ENCODE measurements at places on chromosomes 6 and 20.

DNA sequence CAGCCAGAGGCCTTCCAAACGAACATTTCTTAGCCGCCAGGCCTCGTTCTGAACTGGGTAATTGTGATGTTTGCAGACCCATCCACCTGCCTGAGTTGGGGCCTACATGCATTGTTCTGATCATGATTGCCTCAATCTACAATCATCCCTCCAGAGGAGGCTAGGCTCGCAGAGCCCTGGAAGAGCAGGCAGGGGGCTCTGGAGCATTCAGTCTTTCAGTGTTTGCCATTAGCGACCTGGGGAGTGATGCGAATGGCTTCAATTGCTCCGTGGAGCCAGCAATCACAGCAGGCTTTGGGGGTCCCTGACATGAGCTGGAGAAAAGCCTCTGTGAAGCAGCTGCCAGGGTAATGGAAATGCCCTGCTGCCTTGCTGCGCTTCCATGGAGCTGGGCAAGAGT, 22.0 kb downstream of the SNAP25 start:
- DNase-seq: no peak

- DNase-seq: no peak
These were observed 67.9 kb downstream of the CGA start for GRCh38 chr6:87027021-87027420.

- DNase-seq: no peak
These were observed 12.6 kb upstream of the EIF2S2 start for GRCh38 chr20:34124469-34125249.

- no peak for DNase-seq
These were observed 637.8 kb downstream of the RFPL4B start for GRCh38 chr6:112984899-112985298.

- no peak for DNase-seq
These were observed 29.0 kb upstream of the GTSF1L start for GRCh38 chr20:43755851-43756250.

GRCh38 chr6:131733376-131734016, 22.7 kb upstream of the CTAGE9 start:
- no peak for DNase-seq

DNA sequence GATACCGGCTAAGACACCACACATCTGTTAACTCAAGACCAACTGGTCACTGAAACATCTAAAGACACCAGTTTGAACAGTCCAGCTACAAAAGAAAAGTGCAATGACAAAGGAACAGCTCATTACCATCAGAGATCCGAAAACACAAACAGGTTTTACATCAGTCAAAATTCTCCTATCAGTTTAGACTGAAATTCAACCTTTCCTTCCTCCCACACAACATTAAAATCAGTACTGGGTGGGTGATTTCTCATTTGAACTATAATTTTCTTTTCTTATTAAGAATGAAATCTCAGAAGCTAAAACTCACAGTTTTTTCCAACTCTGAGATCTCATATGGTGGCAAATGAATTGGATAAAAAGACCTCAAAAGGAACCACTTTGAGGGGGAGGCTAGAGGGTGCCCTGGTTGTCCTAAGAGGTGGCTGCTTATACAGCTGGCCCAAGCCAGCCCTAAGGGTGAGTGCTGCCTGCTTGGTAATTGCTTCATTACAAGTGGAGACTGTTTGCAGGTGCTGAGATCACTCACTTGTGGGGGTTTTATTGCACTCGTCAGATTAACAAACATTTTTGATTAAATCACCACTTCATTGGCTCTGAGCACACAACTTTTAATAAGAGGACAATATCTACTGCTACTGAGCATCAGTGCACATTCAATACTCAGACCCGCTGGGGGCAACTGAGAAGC, 4.3 kb downstream of the CCDC167 start:
- DNase-seq: no peak

GRCh38 chr6:109224994-109225393, 129.7 kb downstream of the CEP57L1 start:
- no peak for DNase-seq

GRCh38 chr20:1423625-1424106, 30.8 kb upstream of the FKBP1A start:
- DNase-seq: no peak

Measured in right renal pelvis (tissue), 4 donors.